ENCODE measurements at places on chromosomes 5 and 9.

DNA sequence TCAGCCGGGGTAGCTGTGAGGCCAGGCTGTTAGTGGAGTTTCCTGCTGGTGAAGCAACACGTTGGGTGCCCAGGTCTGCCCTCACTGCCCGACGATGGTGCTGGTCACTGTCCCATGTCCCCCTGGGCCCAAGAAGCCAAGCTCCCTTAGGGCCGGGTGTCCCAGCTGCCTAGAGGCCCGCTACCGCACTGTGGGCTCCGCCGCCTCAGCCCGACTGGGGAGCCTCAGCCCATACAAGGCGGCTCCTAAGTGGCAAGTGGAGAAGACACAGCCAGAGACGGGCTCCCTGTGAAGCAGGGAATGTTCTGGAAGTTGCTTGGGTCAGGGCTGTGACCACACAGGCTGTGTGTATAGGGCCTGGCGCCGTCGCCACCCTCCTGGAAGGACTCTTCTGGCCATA, 96.9 kb downstream of the RXRA start:
- DNase-seq = no peak

- DNase-seq = no peak
These were observed 26.4 kb downstream of the EHMT1 start for GRCh38 chr9:137645211-137645610.

GRCh38 chr5:431001-431710, 11.8 kb upstream of the EXOC3 start:
- peak; percentile 48 for DNase-seq

- DNase-seq = peak; percentile 32
These were observed 388.2 kb downstream of the FAM170A start for GRCh38 chr5:120017513-120017912.

- peak; percentile 77 for DNase-seq
These were observed at the start of gene ADAMTS12 for GRCh38 chr5:33891788-33892619. Gene ADAMTS12 (minus strand): TSS chr5:33891990. CDS start chr5:33891856, 134 bp downstream.

DNA sequence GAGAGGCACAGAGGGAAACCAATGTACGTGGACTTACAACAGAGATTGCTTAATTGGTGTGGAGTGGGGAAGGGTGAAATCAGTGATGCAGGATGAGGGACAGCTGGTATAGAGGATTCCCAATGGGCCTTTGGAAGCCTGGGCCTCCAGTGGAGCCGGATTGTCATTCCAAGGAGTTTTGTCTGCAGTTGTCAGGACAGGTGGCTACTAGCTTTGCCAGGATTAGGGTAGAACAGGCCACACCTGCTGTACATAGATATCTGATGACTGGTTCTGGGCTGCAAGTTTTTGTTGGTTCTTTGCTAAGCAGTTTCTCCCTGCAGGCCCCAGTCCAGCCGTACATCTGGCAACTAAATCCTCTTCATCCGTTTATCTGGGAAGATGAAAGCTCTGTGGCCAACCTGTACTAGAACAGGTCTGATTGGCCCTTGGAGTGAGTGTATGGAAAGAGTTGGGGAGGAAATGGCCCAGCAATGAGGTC, 4.2 kb downstream of the SKP2 start:
- DNase-seq = peak; percentile 60

GRCh38 chr9:134633362-134634142, 8.1 kb upstream of the COL5A1 start:
- DNase-seq = no peak

DNA sequence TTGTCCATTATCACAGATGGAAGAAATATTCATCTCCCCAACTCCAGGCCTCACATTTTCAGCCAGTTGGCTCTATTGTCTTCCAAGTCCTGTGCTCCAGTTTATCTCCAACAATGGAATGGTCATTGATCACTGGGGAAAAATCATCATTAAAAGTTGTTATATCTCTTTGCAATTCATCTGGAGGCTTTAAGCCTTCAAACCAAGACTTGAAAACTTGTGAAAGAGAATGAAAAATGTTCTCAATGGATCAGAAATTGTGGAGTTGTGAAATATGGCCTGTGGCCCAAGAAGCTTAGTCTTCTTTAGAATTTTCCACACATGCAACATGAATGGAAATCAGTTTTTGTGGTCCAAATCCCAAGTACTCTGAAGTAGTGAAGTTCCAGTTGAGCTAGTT, 569.6 kb downstream of the EBF1 start:
- DNase-seq = no peak

DNA sequence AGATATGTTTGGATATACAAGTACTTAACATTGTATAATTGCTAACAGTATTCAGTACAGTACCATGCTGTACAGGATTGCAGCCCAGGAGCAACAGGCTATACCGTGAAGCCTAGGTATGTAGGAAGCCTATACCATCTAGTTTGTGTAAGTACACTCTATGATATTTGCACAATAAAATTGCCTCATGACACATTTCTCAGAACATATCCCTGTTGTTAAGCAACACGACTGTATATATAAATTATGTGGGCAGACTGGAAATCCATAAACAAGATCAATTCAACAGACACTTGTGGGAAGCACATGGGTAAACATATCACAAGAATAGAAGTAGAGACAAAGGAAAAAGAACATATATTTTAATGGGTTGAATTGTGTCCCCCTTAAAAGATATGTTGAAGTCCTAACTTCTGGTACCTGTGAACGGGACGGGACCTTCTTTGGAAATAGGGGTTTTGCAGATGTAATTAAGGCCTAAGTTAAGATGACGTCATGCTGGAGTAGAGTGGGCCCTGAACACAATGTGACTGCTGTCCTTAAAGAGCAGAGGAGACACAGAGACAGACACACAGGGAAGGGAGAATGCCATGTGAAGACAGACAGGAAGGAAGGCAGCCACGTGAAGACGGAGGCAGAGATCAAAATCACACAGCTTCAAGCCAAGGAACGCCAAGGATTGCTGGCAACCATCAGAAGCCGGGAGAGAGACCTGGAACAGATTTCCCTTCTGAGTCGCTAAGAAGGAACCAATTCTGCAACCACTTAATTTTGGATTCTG, 76.3 kb downstream of the SCAI start:
- peak; percentile 47 for DNase-seq

DNA sequence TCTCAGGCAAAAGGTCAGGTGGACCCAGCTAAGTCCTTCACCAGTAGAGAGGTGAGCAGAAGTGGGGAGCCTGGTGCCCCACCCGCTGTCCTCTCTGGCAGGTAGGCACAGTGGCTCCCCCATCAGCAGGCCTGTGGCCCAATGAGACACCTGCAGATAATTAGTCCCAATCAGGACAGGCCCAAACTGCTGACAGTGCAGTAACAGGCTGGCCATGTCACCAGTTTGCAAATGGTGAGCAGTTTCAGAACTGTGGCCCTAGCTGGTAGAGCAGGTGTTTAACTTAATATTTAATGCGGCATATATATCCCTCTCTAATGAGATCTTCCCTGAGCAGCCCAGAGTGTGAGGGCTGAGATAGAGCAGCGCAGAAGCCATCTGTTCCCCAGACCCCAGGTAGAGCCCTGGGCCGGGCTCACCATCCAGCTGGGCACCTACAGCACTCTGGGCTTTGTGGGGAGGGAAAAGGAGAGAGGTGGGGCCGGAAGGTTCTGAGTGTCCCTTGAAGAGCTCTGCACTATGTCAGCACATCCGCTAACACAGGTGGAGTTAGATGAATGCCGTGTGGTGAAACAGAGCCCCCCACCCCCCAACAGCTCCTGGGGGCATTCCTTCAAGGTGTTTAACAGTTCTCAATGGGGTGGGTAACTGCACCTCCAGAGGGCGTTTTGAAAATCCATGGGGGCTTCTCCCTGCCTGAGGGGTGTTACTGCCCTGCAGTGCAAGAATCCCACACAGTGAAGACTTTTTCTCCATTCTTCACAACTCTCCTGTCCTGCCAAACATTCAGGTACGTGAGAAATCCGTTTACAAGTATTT, 120.5 kb downstream of the PAX5 start:
- no peak for DNase-seq

DNA sequence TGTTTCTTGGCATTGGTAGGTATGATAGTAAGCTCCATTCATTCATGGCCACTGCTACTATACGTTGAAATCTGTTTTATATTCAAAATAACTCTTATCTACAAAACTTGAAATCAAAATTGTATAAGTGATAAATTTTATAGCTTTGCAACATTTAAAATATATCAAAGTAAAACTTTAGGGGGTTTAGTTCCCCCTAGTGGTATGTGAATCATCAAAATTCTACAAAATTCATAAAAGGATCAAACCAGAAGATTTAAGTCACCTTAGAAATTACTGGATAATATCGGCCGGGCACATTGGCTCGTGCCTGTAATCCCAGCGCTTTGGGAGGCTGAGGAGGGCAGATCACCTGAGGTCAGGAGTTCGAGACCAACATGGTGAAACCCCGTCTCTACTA, 243.0 kb upstream of the CDH18 start:
- DNase-seq = peak; percentile 0

GRCh38 chr9:70229579-70229978, 29.2 kb upstream of the SMC5 start:
- peak; percentile 68 for DNase-seq

DNA sequence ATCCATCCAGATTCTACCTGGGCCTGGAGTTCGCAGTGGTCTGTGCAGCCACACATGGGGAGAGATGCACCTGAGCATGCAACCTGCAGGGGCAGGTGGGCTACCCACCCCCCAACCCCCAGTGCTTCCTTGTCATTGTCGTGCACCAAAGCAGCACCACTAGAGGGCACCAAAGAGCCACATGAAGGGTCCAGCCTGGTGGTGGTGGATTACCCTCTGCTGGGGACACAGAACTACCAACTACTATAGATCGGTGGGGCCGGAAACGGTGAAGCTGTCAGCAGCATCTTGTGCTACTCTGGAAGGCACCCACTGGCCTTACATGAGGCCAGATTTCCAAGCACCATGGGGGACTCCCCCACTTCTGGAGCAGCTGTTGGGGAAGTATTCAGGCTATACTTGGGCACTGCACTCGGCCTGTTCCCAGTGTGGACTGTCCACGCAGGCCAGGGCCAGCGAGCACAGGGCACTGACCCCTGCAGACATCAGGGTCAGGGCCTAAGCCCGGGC, 60.2 kb upstream of the TBC1D2 start:
- DNase-seq = peak; percentile 89

GRCh38 chr5:76715486-76715735, 515 bp upstream of the F2R start:
- DNase-seq = no peak

DNA sequence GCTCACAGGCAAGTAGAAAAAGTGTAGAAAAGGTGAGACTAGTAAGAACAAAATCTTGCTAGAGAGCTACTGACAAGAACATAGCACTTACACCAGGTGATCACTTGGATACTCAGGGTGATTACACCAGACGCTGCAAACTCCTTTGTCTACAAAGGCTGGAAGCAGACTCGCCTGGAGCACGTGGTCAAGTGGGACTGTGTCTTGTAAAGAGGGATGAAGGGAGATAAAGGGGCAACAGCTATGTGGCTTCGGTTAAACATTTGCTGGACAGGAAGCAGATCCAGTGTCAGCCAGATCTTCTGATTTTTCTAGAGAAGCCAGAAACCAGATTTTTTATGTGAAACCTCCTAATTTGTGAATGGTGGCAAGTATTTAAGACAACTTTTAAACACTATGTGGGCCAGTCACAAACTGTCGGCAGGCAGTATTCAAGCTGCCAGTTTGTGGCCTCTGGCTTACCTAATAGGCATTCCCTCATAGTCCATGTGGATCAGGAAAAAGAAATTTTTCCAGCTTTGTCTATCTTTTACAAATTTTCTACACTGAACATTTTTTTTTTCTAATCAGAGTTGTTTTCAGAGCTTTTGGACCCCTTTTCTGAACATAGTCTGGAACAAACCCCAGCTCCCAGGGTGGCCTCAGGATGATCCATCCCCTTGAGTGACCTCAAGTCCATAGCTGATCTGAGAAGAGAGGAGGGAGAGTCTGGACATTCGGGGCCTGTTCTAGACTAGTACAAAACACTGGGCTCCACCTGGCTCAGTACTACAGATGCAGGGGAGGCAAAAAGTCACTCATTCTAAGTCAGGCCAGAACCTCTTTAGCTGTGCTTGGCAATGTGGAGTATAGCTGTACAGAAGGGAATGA, 262.9 kb downstream of the ARRDC3 start:
- DNase-seq = no peak

DNA sequence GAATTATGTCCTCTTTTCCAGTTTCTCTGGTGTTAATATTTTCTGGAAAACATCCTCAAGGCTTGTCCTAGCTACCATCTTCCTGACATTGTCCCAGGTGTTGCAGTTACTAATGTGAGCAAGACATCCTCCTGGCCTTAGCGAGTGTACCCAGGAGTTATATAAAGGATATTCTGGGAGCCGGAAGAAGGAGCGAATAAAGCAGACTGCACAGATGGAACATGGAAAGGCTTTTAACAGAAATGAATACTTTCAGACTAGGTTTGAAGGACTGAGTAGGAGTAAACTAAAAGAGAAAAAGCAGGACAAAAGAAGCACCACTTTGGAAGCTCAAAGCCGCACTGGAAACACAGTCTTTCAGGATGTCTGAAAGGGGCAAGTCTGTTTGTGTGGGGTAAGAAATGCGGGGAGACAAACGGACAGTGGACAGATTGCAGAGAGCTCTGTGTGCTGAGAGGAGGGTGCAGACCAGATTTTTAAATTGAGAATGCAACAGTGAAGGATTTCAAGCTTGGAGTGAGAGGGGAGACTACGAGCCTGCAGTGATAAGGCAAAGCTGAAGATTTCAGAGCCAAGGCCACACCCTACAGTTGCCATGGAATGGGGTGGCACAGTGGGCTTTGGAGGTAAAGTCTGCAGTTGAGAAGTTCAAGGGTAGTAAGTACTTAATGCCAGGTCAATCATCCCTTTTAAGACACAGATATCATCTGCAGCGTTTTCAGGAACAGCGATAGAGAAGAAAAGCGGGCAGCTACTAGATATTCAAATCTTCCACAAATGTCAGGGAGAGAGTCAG, 94.1 kb upstream of the TAF11L2 start:
- DNase-seq = no peak

- DNase-seq = no peak
These were observed 9.5 kb downstream of the MEF2C start for GRCh38 chr5:88873447-88873846.

DNA sequence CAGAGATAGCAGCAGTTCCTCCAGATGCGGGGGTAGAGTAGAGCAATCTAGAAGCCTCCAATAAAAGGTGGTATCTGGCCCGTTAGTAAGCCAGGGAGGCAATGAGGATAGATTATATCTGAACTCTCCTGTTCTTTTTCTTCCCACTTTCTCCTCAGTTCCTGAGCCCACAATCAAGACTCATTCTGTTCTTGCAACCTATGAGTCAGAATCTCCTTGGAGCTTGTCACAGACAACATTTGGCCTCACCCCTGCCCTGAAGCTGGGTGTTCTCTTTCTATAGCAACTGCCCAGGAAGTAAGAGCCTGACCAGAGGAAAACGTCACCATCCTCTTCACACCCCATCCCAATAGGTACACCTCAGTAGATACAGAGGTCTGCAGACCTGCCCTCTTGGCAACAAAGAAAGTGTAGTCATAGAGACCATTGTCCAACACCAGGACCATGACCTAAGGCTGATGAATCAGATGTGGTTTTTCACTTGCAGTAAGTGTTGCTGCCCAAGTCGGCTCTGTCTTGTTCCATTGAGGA, 76.3 kb upstream of the PCA3 start:
- peak; percentile 69 for DNase-seq

- DNase-seq = no peak
These were observed 2.8 kb downstream of the SLC27A4 start for GRCh38 chr9:128342971-128343680.

GRCh38 chr9:37745970-37746369, 7.6 kb upstream of the TRMT10B start:
- no peak for DNase-seq
